ENCODE measurements at places on chromosomes 4 and X. TPM values are rescaled to one million over a fixed set of nuclear protein-coding genes. Genes with fewer than 3 reads are reported as not detected.

DNA sequence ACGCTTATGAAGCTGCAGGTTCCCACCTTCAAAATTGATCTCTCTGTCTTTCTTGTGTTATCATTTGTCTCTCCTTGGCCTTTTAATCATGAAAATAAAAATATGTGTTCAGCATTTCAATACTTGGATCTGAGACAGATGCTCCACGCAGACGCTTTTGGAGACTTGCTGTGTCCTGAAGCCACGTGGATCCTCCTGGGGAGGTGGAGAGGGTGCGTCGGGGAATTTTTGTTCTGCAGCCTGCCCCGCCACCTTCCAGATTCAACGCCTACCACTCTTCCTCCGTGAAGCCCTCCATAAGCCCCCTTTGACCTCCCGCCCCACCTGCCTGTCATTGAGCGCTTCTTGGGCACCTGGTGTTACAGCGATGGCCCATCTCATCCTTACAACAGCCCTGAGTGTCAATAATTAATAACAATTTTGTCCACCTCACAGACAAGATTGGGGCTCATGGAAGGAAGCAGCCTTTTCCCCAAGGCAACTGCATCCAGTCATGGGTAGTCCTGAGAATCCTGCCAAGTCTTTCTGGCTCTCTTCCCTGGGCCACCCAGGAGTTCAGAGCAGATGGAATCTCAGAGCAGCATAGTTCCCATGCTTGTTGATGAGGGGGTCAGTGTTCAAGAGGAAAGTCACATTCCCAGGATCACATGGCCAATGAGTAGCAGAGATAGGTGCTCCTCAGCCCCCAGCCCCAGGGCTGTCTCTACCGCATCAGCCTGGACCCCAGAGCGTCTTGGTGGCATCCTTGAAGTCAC is 172.6 kb upstream of the PSAPL1 start:
- DNase-seq, result no peak

GRCh38 chr4:156781852-156782251 is 189.7 kb downstream of the PDGFC start:
- no peak for DNase-seq

- DNase-seq, result no peak
These were observed 9.3 kb upstream of the GRPR start for GRCh38 chrX:16113978-16114565.

The MTCP1 gene
- 22.3 TPM for total RNA-seq

The CXorf65 gene
- not detected for total RNA-seq

DNA sequence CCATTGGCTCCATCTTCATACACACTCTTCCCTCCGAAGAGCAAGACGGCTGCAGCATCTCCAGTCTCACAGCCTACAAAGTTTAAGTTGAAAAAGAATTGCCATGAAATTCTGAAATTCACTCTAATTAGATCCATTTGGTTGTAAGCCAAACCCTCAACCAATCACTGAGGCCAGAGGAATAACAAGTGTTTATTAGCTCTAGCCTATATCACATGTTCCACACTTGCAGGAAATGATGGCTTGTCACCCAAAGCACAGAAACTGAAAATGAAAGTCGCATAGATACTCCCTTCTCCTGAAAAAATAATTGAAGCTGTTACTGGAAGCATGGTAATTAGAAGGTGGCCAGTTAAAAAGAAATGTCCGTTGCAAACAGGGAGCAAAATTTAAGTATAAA is 1071.8 kb downstream of the CCSER1 start:
- DNase-seq, result no peak

DNA sequence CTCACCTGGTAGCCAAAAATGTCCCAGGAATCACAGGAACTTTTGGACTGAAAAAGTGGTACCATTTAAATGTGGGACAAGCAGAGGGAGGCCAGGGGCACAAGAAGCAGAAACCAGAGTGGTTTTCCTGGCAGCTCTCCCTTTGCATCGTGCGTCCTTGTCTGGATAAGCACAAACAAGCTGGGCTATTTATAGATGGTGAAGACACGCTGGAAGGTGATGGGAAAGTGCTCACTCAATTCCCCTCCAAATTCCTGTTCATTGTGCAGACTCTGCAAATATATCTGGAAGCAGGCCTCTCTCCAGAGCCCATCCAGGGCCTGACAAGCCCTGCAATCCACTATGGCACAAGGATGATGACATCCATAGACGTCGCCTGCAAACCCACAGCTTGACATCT is 63.6 kb upstream of the MAP3K15 start:
- no peak for DNase-seq

DNA sequence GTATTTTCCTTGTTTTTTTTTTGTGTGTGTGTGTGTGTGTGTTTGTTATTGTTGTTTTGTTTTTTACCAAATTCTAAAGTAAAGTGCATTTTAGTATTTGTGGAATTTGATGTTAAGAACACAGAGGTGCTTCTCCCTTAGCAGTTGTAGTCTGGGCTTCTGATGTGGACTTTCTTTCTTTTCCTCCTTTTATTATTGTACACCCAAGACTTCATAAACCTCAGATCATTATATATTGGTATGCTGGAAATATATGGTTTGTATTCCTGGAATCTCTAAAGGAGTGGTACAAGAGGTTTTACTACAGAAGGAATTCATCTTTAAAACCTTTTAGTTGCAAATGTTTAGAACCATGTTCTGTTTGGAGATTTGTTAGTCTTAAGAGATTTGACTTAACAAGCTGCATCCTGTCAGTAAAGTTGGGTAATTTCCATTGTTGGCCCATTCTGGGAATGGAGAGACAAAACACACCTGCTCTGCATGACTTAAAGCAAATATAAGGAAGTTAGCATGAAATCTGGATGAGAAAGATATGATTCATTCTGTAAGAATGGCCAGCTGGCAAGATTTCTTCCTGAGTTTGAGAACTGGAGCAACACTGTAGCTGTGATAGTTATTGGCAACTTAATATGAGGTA is 64.0 kb downstream of the SMAD1 start:
- peak; percentile 45 for DNase-seq

DNA sequence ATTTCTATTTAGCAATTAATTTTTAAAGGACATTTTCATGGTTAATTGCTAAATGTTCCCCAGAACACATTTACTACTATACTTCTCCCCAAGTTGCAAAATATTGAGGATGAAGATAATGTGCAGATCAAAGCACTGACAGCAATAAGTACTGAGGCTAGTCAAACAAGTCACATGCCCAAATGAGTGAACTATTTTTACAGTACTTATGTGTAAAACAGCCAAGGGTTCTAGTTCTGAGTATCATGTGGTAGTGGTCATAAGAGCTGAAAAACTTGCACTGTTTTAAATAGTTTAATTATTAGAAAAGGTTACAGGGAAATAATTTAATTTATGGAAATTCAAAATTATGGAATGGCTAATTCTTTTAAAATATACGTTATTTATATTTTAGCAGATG is 3.8 kb downstream of the GALNTL6 start:
- no peak for DNase-seq

GRCh38 chrX:112714357-112714918 is 34.7 kb upstream of the LHFPL1 start:
- no peak for DNase-seq

DNA sequence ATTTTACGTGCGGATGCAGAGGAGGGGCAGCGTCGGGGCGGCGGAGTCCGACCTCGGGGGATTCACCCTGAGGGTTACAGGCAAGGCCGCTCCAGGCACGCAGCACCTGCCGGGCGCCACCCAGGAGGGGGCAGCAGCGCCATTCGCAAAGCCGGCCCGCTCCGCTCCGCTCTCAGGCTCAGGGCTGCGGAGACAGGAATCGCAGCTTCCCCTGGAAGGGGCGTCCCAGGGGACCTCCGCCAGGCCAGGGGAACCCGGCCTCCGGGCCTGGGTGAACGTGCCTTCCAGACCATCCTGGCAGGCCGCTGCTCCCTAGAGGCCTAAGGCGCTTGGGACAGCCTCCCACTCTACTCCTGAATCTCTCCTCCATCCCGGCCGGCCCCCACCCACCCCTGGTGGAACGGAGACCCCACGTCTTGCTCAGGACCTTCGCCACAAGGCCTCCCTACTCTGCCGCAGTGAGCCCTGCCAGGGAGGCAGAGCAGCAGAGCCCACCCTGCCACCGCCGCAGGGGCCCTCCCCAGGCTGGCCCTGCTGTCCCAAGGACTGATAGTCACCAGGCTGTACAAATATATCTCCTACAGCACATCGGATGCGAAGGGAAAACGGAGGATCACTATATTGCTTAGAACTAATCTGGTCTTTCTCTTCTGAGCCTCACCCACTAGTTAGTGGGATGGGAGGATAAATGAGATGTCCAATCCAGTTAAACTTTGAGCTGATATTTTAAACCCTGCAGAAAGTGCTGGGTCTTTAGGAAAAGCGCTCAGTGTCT is 115.0 kb downstream of the SMIM20 start:
- DNase-seq, result peak; percentile 68

The CAPN6 gene
- 1.7 TPM for total RNA-seq

The TCEAL5 gene
- total RNA-seq, result not detected
